Epithelial cell of prostate (primary cell): ENCODE measurements at places on chromosomes 6 and 20.

GRCh38 chr6:36226438-36227047 lies 30.0 kb downstream of the BRPF3 start:
- DNase-seq, result no peak

GRCh38 chr6:105644073-105644489 lies 241.2 kb upstream of the PREP start:
- no peak for DNase-seq

GRCh38 chr6:151324488-151324825 lies 66.9 kb downstream of the ZBTB2 start:
- no peak for DNase-seq

- DNase-seq, result no peak
These were observed 569.9 kb downstream of the BCKDHB start for GRCh38 chr6:80676386-80676785.

DNA sequence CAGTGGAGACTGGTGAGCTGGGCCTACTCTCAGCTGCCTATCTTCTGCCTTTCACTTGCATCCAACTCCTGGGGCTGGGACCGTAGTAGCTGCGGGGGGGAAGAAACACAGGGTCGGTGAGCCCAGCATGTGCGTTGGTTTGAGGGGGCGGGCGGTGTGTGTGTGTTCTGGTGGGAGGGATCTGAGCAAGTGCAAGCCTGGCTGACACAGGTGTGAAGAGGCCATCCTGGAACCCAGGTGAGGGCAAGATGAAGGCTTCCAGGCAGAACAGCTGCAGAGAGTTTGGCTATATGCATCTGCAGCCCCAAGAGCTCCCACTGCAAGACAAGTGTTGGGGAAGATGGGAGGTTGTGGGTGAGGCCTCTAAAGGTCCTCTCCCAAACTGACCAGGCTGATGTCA lies 30.6 kb downstream of the MOCS1 start:
- no peak for DNase-seq

- DNase-seq, result no peak
These were observed 70.4 kb upstream of the XRN2 start for GRCh38 chr20:21232546-21233280.

DNA sequence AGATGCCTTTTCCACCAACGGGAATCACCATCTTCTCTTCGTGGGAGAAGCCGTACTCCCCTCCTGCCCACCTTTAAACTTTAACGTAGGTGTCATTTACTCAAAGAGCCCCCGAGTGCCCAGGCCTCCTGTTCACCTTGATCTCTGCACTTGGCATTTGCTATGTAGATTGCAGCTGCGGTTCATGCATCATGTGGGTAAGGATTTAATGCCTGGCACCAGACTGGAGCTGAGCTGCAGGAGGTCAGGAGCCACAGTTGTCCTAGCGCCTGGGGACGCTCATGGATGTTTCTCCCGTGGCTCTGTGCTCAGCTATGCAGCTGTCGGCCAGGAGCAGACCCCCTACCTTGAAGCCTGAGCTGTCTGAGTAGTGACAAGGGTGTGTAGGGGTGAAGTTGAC lies 133.7 kb downstream of the CDH4 start:
- DNase-seq, result no peak
